ENCODE measurements at places on chromosomes 6 and 20. TPM values are rescaled to one million over a fixed set of nuclear protein-coding genes. Genes with fewer than 3 reads are reported as not detected.

- ATAC-seq: no peak
Measured at GRCh38 chr6:122715725-122716124, 63.8 kb upstream of the FABP7 start.

- ATAC-seq: no peak
Measured at GRCh38 chr6:145960918-145961589, 3.1 kb downstream of the SHPRH start.

DNA sequence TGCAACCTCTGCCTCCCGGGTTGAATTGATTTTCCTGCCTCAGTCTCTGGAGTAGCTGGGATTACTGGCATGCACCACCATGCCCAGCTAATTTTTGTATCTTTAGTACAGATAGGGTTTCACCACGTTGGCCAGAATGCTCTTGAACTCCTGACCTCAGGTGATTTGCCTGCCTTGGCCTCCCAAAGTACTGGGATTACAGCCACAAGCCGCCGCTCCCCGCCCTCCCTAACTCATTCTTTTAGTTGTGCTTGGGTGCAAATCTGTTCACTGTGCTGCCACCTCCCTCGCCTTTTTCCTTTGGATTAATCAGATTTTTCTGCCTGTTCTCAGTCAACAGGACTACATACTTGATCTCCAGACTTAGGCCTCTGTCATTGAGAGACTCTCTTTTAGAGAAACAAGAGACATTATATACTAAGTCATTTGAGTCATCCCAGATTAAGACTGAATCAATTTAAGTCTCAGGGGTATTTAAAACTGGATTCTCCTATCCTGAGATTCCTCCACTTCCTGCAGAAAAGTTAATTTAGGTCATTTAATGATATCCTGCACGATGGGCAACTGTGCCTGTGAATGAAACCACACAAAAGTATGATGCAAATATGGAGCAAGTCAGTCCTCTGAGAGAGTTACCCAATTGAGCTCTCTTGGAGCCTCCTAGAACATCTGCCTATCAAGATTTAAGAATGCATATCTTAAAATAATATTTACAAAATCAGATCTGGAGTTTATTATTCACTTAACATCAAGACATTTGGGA is 136.1 kb upstream of the THEMIS start:
- no peak for ATAC-seq

DNA sequence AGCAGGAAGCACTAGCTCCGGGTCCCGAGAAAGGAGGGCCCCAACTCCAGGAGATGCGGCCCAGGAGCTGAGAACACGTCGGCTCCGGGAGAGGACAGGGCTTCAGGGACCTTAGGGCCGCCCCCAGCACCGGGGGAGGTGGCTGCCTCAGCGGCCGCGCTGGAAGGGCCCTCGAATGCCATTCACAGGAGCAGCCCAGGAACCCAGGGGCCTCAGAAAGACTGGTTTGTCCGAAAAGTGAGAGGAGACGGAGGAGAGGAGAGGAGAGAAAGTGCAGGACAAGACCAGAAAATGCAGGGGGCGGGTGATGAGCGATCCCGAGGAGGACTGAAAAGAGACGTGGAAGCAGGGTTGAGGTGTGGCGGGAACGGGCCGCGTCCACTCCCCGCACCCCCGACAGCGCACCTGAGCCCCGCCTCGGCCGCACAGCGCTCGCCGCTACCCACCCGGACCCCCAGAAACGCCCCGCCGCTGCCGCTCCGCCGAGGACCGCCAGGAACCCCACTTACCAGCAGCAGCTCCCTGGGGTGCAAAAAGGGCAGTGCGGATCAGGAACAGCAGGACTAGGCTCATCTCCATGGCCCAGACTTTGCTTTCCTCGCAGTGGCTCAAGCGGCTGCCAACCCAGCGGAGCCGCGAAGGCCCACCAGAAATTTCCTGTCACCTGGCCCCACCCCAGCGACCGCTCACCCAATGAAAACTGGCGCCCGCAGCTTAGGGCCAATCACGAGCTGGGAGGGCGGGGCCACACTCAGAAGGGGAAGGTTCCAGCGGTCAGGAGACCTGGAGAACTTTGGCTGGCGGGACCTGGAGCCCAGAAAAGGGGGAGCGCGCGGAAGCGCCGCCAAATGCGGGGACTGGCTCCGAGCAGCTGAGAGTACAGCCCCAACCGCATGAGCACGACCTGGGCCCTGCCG is 25.4 kb downstream of the HLA-F start:
- ATAC-seq: peak; percentile 86

- ATAC-seq: peak; percentile 79
Measured at GRCh38 chr6:11218538-11219399, 13.7 kb downstream of the NEDD9 start.

DNA sequence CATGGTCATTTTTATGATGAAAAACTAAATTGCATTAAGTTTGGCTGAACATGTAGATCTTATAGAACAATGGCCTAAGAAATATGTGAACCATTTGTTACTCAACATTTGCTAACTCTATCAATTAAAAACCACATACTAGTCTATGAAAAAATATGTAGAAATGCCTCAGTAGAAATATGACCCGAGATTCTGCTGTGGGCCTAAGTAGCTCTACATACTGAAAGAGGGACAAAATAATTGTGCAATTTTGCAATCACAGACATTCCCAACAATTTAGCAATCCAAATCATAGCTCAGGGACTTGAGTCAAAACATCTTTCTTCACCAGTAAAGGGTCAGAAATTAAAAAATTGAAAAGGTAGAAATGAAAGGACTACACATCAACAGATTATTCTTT is 619.0 kb downstream of the FRK start:
- no peak for ATAC-seq

GRCh38 chr6:139943391-139943790 is 568.9 kb upstream of the CITED2 start:
- no peak for ATAC-seq

DNA sequence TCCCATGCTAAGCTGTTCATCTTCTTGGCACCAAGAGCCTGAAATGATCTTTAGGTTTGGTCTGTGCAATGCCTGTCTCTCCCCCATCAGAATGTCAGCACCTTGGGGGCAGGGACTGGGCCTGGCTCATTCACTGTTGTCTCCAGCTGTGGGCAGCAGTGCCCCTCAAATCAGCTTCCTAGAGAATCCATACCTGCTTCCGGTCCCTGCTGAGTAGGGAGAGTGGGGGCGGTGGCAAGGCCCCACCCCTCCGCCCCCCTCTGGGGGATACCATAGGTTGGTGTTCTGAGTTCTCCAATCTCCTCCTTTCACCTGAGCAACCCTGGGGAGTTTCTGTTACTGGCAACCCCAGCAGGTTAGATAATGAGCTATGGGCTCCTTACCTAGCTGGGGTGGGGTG is 19.2 kb upstream of the SPDEF start:
- ATAC-seq: no peak

GRCh38 chr6:33958526-33959328 is 154.9 kb upstream of the MLN start:
- peak; percentile 39 for ATAC-seq

GRCh38 chr6:78911218-78911940 is 44.0 kb downstream of the IRAK1BP1 start:
- ATAC-seq: no peak

GRCh38 chr20:1741309-1742048 is 83.9 kb upstream of the SIRPG start:
- ATAC-seq: no peak

- ATAC-seq: peak; percentile 92
Measured at GRCh38 chr6:160520043-160520904, 143.8 kb downstream of the LPA start.

DNA sequence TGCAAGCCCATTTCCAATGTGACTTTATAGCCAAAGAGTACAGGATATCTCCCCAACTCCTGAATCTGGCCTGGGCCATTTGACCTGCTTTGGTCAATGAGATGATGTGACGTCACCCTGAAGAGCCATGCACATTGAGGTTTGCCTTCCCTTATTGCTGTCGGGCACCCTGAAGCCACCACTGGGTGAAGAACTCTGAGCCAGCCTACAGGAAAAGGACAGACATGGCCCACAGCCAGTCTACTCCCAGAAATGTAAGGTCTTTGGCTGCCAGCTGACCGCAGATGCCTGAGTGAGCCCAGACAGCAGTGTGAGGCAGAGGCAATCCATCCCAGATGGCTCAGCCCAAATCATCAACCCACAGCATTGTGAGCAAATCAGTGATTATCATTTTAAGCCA is 3.7 kb upstream of the SYNDIG1 start:
- ATAC-seq: no peak

DNA sequence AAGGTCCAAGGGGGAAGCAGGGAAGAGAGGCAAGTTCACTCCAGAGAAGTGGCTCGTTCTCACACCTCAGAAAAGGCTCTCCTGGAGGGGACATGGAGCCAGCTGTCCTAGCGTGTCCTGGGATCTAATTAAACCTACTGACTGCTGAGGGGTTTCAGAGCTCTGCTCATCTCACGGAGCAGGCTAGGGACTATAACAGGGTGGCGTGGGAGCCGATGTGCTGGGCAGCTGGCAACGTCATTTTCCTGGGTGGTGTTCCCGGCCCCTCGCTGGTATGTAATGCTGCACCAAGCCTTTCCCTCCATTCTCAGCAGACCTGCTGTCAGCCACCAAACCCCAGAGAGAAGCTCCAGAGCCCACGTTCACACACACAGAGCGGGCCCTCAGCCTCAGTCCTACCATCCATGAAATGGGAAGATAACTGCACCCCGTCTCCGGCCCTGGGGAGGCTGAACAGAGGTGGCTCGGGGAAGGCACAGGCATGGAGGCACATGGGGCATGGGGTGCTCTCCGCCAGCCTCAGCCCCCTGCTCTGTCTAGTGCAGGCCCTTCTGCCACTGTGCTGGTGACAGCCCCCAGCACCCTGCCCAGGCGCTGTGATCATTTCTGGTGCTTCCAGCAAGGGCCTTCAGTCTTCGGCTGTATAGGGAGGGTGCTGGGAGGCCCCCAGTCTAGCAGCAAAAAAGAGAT is 1.9 kb downstream of the CST7 start:
- peak; percentile 58 for ATAC-seq

- peak; percentile 6 for ATAC-seq
Measured at GRCh38 chr6:167565388-167565787, 240.5 kb downstream of the TTLL2 start.

DNA sequence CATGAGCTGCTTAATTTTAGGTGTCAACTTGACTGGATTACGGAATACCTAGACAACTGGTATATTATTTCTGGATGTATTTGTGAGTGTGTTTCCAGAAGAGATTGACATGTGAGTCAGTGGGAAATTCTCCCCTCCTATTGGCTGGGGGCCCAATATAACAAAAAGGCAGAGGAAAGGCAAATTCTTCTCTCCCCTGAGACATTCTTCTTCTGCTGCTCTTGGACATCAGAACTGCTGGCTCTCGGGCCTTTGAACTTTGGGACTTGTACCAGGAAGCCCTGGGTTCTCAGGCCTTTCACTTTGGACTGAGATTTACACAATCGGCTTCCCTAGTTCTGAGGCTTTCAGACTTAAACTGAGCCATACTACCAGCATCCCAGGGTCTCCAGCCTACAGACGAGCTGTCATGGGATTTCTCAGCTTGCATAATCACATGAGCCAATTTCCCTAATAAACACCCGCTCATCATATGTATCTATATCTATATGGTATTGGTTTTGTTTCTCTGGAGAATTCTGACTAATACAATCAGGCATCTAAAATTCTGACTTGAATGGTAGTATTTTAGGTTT is 7.6 kb upstream of the BTN3A3 start:
- ATAC-seq: no peak

- no peak for ATAC-seq
Measured at GRCh38 chr6:94088870-94089269, 669.5 kb upstream of the EPHA7 start.

- ATAC-seq: no peak
Measured at GRCh38 chr6:36797055-36797454, 42.2 kb downstream of the CPNE5 start.

GRCh38 chr6:138393871-138394783 is 9.9 kb upstream of the HEBP2 start:
- ATAC-seq: no peak

GRCh38 chr6:35970181-35970580 is 49.3 kb upstream of the SRPK1 start:
- no peak for ATAC-seq

- no peak for ATAC-seq
Measured at GRCh38 chr6:498795-499231, 107.3 kb downstream of the IRF4 start.

DNA sequence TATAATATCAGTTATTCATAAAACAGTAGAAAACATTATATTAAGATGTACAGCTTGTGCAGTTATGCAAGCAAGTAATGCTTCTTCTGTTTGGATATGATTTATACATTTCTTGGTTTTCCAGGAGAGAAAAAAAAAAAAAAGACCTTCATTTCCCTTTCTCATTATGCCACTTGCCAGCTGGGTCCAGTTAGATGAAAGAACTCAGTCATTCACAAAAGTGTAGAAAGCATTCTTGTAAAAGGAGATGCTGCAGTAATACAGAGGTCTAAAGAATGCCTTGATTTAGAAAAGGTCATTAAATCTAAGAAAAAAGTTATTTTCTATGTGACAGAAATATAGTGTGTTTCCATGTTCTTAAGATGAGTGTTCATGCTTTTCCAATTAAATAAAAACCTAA is 7.4 kb downstream of the PDE7B start:
- ATAC-seq: peak; percentile 41

DNA sequence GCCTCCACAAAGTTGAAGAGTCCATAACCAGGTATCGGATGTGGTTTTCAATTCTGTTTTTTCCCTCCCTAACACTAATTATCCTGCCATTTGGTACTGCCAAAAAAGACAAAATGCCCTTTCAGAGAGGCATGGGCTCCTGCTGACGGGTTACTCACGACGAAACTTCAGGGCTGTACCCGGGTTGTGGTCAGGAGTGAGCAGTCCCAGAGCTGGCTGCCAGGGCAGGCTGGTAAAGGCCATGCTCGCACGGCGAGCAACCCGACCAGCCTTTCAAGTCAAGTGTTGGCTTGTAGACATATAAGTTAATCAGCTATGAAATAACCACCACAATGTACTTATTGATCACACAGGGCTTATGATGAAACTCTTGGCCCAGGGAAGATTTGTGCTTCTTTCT is 152.5 kb downstream of the FOXC1 start:
- ATAC-seq: no peak

DNA sequence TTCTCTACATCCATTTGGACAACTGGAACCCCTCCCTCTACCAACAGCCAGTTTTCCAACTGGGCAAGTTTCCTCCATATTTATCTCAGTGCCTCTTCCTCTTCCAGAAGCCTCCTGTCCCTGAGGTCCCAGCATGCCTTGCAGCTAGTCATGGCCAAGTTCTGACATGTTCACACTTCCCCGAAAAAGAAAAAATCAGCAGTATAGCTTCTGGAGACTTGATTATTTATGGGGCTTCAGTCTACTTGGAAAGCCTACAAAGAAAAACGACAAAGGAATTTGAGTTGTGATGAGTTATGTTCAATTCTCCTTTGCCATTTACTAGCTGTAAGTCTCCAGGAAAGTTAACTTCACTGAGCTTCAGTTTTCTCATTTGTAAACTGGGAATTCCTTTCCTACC is 406.5 kb downstream of the MAFB start:
- ATAC-seq: no peak

- ATAC-seq: no peak
Measured at GRCh38 chr20:37734228-37734985, 40.6 kb downstream of the CTNNBL1 start.

The TFAP2A gene
- 7.9 TPM for total RNA-seq

The SIRPB2 gene
- 0.08 TPM for total RNA-seq

The SLC35B2 gene
- 19.2 TPM for total RNA-seq

The RIPPLY2 gene
- 1.9 TPM for total RNA-seq

The SASH1 gene
- total RNA-seq: 125 TPM

The MEI4 gene
- total RNA-seq: 0.04 TPM

The GLP1R gene
- 0.77 TPM for total RNA-seq

The FLRT3 gene
- total RNA-seq: 14.2 TPM

The RNF39 gene
- total RNA-seq: 1.7 TPM

The RHAG gene
- total RNA-seq: not detected

The SPDEF gene
- total RNA-seq: not detected

The CCN6 gene
- total RNA-seq: 0.27 TPM

The CRIP3 gene
- total RNA-seq: 1.1 TPM

The SLC32A1 gene
- total RNA-seq: 0.85 TPM

The ID1 gene
- 10.0 TPM for total RNA-seq

The MROH8 gene
- 4.6 TPM for total RNA-seq

The SOBP gene
- total RNA-seq: 26.0 TPM
